ENCODE measurements at places on chromosomes 4 and X.

GRCh38 chr4:20408611-20409010 is 156.9 kb downstream of the SLIT2 start:
- DNase-seq = no peak

GRCh38 chrX:8139716-8140115 is 31.4 kb downstream of the VCX2 start:
- DNase-seq = no peak

DNA sequence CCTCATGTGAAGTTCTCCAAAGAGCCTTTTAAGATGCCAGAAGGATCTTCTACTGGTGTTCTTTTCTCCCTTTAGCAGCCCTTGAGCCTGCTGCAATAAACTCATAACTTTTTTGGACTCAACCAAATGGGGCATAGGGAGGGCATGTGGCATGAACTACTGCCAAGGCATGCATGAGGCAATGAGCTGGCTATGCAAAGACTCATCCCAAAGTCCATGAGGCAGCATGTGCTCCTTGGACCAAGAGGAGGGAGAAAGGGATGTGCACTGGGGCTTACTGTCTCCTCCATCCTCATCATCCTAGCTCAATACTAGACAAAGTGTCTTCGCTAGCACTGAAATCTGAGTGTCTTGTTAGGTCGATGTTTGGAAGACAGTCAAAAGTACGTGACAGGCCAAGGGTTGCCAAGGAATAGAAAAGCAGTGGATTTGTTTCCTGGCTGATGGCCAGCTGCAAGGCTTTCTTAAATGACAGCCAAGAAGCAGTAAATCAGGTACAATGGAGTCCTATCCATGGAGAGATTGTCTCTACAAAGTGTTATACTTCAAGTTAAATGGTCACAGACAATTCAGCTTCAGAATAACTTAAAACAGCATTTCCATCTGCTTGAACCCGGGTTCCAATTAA is 44.5 kb upstream of the ATXN3L start:
- no peak for DNase-seq

GRCh38 chrX:70172221-70172620 is 5.1 kb upstream of the DGAT2L6 start:
- DNase-seq = no peak

DNA sequence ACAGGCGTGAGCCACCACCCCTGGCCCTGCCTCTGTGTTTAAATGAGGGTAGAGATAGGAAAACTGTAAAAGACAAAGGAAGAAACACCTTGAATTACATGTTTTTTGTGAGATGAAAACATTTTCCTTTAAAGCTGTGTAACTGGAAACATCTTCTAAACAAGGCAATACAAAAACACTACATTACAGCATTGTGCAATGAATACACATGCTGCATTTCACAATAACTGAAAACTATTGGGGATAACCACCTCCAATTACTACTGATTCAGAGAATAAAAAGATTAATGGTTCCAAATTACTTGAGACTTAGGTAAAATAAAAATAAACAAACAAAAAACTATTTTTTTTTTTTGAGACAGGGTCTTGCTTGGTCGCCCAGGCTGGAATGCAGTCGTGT is 7.6 kb upstream of the OGT start:
- no peak for DNase-seq

DNA sequence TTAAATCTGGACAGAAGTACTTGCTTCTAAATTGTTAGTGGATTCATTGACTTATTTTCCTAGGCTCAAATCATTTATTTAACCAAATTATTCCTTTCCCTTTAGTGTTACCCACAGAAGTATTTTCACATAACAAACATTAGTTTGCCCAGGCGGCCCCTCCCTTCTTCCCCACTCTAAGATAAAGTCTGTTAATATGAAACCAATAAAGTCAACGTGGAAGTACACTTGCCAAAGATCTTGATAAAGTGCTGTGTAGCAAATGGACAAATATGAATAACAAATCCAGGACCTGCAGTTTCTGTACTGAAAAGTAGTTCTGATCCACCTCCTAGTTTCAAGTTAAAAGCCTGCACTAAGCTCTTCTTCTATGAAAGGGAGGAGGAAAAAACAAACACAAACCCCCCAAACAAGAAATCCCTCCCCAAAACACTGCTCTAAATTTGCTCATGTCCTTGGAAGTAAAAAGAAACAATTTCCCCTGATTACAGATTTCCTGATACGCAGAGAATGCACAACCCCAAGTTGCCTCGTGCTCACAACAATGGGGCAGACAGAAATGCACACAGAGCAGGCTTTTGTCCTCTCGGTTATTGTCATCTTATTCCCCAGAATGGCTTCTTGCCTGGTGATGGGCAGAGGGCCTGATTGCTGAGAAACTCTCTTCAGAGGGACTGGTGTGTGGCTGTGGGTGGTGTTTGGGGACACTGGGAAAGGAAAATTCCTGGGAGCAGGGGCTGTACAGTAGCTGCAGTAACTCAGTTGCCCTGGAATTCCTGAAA is 23.2 kb downstream of the TMSB4X start:
- no peak for DNase-seq

- DNase-seq = no peak
Measured at GRCh38 chrX:41607264-41607832, 81.4 kb upstream of the GPR34 start.

DNA sequence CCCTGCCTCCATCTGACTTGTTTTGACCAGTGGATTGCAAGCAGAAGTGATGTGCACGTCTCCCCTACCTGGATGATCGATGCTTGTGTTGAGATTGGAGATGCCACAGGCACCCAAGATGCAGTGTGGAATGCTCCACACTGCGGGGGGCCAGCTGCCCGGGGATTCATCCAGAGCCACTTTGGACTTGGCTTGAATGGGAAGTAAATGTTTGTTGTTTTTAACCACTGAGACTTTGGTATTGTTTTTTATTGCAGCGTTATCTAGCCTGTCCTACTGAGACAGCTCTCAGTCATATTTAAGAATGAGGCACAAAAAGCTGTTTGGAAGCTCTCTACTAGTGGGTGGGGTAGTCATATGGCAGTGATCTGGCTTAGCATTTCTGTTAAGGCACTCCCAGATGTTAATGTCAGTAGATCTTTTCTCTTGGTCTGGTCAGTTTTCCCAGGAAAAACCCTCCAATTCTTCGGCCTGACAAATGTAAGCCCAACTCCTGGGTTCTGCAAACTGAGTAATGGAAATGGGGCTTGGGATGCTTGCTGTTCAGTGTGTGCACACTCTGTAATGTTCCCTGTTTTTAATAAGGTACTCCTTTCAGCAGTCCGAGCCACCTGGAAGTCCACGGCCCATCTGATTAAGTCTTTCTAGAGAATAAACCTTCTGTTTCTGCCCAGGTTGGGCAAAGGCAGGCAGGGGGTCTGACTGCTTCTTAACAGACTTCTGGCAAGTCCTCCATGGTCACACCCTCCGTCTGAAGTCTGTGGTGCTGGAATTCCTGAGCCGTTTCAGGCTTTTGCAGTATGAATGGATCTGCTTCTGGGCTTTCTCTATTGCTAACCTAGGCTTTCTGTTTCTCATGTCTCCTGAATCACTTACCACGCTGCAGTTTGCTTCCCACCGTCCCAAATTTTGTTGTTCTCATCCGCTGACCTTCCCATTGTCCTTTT is 74.8 kb downstream of the WWC2 start:
- DNase-seq = no peak

GRCh38 chr4:108950158-108950915 is 187.5 kb upstream of the ETNPPL start:
- no peak for DNase-seq

- DNase-seq = no peak
Measured at GRCh38 chr4:138890891-138891570, 124.5 kb upstream of the NOCT start.

GRCh38 chr4:147160908-147161513 is 215.3 kb upstream of the TTC29 start:
- DNase-seq = no peak

DNA sequence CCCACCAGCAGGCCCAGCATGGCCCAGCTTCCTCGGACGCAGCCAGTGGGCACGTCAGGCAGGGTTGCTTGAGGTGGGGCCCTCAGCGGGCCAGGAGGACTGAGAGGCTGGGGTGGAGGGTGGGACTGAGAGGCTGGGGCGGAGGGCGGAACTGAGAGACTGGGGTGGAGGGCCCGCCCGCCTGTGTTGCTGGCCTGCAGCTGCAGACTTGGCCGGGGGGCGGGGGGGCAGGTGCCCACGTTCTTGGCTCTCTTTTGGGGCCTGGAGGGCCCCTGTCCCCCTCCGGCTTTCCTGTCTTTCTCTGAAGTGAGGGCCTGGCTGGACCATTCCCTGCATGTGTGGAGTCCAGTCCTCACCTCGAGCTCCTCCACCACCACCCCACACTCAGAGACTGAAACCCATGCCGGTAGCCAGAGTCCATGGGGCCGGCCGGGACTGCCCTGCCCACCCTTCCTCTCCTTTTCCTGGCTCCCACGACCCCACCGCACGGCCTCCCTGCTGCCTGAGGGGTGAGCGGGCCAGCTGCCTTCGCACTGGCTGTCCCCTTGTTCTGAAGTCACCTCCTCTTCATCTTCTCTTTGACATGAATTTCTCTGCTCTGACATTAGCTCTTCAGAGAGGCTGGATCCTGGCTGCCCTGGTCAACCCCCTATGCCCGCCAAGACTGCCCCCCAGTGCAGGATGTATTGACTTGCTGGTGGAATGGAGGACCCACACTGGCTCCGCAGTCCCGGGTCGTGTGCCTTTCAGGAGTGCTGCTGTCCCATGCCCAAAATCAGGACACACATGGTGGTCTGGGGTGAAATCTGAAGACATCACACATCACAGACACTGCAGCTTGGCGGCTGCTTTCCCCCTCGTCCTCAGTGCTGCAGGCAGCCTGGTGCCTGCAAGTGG is 10.1 kb upstream of the NKX1-1 start:
- DNase-seq = no peak

GRCh38 chrX:155857561-155857960 is 23.6 kb upstream of the VAMP7 start:
- DNase-seq = no peak

GRCh38 chr4:89897867-89898266 is 3.2 kb downstream of the MMRN1 start:
- DNase-seq = no peak

DNA sequence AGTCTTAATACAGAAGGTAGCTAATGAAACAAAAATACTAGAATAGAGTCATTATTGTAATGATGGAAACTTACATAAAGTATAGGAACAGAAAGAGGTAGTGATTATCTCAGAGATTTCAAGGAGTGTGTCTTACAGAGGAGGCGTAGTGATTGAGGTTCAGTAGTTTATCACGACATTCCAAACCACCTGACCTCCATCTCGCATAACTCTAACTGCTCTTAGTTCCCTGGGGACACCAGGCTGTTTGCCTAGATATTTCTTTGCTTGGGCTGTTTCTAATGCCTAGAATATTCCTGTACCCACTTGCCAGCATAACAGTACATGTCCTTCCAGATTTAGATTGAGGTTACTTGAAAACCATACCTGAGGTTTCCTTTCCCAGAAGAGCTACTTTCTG is 29.1 kb downstream of the STAG2 start:
- DNase-seq = no peak

GRCh38 chr4:11039634-11040131 is 355.1 kb upstream of the CLNK start:
- no peak for DNase-seq

DNA sequence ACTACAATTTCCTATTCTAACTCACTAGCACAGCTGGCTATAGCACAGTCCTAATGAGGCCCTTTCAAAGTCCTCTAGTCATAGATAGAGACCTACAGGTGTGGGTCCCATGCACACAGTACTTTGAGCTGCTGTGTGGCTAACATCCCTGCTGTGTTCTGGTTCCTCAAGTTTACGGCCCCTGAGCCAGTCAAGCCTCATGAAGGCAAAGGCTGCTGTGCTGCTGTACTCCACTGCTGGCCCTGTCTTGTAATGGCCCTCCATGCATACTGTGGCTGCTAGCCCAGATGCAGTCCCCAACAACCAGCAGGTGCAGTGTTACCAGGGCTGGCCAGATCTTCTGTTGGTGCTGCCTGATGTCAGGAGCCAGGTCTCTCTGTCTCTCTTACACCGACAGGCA is 23.4 kb upstream of the ENPEP start:
- DNase-seq = no peak

DNA sequence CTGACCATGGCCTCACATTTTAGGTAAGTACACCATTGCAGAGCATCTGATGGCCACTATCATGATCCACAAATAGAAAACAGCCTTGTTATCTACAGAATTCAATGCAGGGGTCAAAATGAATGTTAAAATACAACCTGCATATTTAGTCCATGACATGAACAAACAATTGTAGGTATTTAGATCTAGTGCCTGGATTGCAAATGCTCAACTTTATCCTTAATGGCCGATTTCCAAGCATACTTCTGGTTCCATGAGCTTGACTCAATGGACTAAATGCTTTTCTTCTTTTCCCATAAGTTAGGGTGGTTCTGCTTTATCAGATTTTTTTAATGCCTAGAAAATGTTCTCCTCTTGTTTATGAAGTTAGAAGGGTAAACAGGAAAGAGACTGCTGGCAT is 139.2 kb upstream of the TTC29 start:
- no peak for DNase-seq

- DNase-seq = no peak
Measured at GRCh38 chr4:173415092-173415491, 16.2 kb upstream of the SCRG1 start.

DNA sequence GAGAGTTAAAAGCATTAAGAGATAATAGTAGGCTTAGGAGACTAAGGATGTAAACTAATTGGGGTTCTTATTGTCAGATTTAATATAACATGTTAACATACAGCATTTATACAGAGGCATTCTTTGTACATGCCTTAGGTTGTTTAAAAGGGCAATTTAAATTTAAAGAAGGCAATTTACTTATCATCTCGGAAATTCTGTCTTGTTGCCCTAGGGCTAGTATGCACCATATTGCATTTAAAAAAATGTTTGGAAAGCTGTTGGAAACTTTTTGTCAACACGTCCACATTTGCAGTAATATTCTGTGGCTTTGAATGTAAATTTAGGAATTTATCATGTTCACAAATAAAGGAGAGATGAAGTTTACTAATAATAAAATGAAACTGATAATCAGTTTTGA is 25.5 kb downstream of the GALNT7 start:
- no peak for DNase-seq

DNA sequence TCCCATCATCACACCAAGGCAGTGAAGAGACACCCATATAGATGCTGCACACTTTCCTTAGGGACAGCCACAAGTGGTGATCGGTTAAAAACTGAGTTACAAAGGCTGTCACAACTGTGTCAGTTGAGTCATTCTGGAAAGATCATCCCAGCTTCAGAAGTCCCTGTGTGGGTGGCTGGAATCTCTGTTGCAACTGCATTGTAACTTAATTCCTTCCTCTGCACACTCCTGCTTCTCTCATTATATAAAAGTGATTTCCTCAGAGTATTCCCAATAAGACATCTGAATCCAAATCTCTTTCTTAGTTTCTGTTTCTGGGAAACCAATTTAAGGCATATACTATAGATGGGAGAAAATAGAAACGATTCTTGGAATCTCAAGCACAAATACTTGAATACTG is 88.1 kb downstream of the FSTL5 start:
- no peak for DNase-seq

- no peak for DNase-seq
Measured at GRCh38 chr4:54657551-54658251, at the start of gene KIT. Gene KIT (plus strand): TSS chr4:54657957. CDS start chr4:54658015, 58 bp downstream.

Data from T-helper 2 cell treated with Interferon-gamma antibody and Interleukin-4, amounts not matched to agents 5 μg/mL and 100 μg/mL, for 36 hours (primary cell).